Muscle of back (tissue), 13 donors: ENCODE measurements at places on chromosomes 4 and X.
A peak's percentile ranks its signal among the peaks of the same experiment; 100 is the strongest.

DNA sequence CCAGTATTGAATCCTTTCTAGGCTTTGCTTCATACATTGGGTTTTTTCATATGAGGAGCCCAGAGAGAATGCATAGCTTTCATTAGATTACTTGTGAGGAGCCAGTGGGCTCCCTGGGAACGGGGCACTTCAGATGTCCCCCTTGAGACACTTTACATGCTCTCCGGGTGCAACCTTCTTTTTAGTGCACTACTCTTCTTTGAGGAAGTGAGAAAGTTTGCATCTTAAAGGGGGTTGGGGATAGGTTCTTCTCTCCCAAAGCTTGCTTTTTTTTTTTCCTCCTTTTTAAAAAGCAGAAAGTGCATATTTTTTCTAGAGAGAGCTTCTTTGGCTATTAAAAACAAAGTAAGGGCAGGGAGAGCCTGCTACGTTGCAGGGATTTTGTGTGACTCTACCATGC, 4.3 kb downstream of the HADH start:
- DNase-seq: no peak

- no peak for DNase-seq
Observed at GRCh38 chrX:144293229-144293628, 409.4 kb downstream of the UBE2NL start.

DNA sequence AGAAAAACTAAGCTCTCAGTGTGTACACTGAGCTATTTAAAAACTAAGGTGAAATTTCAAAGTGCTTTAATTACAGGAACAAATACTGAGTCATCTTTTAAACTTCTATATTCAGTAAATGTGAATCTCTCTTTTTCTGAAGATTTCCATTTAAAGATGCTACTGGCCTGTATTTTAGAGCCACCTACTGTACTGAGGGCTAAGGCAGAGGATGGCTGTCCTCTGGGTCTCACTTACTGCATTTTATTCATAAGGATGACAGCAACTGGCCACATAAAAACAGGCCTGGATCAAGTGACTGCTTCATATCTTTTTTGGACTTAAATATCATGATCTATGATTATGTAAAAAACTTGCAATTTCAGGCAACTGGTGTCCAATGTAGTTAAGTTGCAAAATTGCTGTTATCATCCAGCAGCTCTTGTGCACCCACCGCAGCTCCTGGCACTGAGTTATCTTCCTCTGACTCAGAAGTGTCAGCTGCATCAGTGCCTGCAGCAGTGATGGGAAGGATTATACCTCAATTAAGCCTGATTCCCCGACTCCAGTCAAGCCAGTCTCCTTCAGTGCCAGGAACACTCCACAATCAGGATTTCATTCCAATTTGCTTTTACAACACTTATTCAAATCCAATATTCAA, 1073.7 kb downstream of the PDHA2 start:
- DNase-seq: no peak

DNA sequence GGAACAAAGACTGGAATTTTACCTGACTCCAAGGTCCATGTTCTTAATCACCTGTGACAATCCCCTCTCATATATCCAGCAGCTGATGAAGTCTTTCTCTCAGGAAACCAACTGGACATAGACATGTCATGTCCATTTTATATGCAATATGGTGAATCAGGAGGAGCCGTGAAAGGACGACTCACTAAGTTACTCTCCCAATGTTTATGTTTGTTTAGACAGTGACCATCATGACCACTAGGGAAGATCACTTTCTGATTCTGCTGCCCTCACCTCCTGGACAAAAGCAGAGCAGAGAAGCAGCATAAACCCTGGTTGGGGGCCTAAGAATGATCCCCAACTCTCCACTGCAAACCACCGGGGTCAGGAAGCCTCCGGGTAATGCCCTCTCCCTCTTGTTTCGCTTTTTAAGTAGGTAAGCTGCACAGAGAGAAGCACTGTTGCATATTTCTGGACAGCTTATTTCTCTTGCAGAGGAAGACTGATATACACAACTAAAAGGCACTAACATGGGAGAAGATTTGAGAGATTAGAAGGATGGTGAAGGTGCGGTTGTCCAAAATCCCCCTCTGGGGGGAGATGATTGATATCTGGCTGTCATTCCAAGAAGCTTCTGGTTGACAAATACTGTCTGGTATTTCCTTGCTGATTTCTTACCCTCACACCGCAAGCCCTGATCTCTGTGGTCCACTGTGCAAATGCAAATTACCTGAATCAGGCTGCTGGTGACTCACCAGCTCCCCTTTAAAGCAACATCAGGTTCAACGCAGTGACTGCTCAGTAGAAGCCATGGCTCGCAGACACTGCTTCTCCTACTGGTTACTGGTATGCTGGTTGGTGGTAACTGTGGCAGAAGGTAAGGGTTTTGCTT, at the start of gene ODAPH:
TSS of gene ODAPH (plus strand) at position 773 of the 871 bp plus-strand sequence. CDS start at position 790, 17 bp downstream.
- no peak for DNase-seq

DNA sequence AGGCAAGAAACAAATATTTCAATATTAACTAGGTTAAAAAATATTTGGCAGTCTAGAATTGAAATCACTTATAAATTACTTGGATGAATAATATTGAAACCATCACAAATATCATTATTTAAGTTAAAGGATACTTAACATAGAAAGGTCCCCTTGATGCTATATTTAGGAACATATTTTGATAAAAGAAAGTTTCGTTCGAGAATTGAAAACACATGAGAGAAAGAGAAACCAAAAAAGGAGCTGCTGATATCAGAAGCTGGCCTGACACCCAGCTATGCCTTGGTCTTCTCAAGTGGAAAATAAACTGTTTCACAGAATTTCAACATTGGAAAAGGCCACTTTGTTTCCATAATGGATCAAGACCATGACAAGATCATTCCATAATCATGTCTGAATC, 762.4 kb downstream of the DMD start:
- no peak for DNase-seq

GRCh38 chrX:128754130-128754529, 701.9 kb upstream of the ACTRT1 start:
- DNase-seq: no peak

DNA sequence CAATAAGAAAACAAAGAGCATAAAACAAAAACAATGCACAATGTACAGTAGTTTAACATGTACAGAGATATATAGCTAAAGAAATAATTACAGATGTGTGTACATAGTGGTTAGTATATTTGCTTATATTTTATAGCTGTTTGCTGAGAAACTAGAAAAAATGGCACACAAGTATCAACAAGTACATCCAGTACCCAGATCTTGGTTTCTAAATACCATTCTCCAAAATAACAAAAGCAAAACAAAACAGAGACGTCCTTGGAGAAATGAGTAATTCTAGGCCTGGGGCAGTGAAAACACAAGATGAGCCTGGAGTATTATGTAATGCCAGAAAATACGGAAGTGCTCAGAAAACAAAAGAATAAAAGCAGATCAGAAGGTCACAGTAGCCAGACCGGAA, 189.6 kb downstream of the TMEM47 start:
- no peak for DNase-seq

DNA sequence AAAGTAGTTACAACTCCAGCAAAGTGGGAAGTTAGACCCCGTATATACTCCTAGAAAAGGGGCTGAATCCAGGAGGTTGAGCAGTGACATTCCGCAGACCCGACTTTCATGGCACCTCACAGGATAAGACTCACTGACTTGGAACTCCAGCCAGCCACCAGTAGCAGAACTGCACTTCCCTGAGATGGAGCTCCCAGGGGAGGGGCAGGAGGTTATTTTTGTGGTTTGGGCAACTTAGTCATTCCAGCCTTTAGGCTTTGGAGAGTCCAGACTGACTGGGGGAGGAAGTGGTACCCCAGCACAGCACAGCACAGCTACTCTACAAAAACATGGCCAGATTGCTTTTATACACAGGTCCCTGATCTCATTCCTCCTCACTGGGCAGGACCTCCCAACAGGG, 319.1 kb downstream of the PCDH19 start:
- peak; percentile 70 for DNase-seq

DNA sequence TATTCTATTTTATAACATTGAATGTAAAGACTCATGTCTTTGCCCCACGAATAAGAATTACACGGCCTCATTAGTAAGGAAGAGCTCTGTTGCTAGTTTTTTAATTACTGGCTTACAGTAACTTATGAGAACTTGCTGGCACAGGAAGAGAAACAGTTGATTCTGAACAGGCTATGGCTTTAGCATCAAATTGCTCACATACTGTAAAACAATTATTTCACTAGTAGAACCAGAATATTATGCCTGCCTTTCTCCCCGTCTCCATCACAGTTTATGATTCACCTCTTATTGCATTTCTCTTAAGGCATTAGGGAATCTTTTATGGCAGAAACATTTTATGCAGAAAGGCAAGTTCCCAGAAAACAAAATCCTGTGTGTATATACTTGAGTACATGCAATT, 126.1 kb downstream of the SPRY1 start:
- DNase-seq: no peak

DNA sequence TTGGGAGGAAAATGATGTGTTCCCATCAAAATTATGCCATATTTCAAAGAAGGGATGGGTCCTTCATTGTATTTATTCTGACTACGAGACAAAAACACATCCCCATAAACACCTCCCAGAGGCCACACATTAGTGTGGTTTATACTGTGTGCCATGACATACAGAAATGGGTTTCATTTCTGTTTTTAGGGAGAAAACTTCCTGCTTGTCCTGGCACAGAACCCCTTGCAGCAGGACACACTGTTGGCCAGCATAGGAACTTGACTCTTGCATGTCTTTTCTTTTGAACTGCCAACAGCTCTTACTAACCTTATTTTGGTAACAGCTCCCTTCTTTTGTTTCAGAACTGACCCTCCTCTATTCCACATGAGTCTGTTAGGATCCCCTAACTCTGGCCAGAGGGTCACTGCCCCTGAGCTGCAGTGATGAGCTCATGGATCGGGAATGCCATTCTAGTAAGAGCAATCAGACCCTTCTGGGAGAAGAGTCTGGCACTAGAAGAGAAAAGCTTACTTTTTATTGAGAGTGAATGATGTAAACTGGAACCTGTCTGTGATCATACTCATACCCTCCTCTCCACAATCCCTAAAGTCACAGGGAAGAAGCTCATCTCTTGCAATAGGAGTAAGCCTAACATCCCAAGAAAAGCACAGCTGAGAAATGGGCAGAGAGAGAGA, 86.4 kb downstream of the SMIM20 start:
- DNase-seq: no peak

DNA sequence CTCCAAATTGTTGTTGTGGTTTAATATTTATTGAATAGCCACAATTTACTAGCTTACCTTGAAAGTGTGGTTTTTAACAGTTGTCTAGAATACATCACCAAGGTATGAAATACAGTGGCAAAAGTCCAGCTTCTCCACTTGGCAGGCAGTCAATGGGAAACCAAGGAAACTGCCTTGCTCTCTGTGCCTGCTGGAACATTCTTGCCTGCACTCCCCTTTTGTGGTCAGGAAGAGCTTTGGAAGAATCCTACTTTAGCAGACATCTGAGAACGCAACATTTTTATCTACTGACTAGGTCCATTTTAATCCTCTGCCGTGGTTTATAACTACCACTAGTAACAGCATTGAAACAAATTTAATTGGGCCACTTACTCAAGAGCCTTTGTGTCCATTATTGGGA, 64.5 kb downstream of the TENM3 start:
- no peak for DNase-seq

GRCh38 chrX:45935408-45935807, 609.8 kb downstream of the ZNF674 start:
- DNase-seq: no peak

DNA sequence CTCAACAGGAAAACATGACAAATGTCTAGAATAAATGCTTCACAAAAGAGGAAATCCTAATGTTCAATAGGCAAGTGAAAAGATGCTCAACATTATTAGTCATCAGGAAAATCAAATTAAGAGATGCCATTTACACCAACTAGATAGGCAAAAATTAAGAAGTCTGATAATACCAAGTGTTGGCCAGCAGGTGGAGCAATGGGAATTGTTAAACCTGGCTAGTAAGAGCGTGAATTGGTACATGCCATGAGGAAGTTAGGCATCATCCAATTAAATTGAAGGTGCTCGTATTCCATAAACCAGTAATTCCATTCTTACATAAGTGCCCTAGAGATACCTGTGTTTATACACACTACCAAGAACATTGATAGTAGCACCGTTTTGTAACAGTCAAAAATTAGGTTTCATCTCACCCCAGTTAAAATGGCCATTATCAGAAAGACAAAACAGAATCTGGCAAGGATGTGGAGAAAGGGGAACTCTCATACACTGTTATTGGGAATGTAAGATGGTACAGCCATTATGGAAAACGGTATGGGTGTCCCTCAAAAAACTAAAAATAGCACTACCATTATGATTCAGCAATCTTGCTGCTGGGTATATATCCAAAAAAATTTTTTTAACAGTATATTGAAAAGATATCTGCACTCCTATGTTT, 14.0 kb upstream of the ZCCHC18 start:
- DNase-seq: peak; percentile 41

- DNase-seq: no peak
Observed at GRCh38 chrX:135605906-135606305, 85.4 kb downstream of the INTS6L start.

DNA sequence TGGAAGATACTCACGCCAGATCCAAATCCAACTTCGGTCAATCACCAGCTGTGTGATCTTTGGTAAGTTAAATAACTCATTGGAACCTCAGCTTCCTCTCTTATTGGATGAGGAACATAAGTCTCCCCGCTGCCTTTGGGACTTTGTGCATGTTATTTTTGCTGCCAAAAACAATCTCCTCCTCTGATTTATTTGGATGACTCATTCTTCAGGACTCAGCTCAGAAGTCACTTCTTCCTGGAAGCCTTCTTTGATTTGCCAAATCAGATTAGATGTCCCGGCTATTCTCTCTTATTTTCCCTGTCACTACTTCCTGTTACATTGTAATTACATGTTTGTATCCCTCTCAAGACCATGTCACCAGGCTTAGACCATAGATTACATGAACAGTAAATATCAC, 138.0 kb upstream of the BOD1L1 start:
- DNase-seq: no peak

DNA sequence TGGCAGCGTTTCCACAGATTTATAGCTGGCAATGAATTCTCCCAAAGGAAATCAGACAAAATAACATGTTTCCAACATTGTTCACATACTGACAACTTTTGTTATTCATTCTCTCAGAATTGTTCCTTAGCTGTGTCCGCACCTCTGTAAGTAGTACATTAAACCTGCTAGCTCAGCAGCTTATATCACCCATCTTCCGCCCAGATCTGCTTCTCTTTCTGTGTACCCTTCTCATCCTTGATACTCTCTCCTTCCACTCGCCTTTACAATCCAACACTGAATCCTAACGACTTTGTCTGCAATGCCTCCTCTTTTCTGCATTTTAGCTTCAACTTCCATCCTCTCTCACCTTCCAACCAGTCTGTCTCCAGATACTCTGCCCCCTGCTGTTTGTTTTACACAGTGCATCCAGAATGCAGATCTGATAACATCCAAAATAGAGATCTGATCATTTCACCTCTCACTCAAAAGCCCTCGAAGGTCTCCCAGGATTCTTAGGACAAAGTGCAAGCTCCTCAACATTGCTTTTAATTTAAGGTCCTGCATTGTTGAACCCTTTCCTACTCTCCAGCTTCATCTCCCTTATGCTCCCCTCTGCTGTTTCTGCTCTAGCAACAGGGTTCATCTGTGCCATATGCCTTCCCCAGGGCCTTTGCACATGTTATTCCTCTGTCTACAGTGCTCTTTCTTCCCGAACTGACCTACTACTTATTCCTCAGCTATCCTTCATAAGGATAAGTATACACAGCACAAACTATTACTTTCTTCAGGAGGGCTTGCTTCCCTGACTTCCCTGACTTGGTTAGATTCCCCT, 67.3 kb upstream of the VBP1 start:
- peak; percentile 16 for DNase-seq

GRCh38 chr4:37139987-37140386, 104.6 kb upstream of the NWD2 start:
- DNase-seq: no peak

GRCh38 chr4:24203926-24204325, 314.1 kb upstream of the PPARGC1A start:
- DNase-seq: no peak

GRCh38 chr4:116668190-116668589, 417.2 kb downstream of the TRAM1L1 start:
- no peak for DNase-seq
